Stimulated activated CD4-positive, alpha-beta T cell treated with anti-CD3 and anti-CD28 coated beads, Interleukin-4, amount 100 ng/mL, for 48 hours (primary cell): ENCODE measurements at places on chromosomes 11 and 22.
A peak's percentile ranks its signal among the peaks of the same experiment; 100 is the strongest.

DNA sequence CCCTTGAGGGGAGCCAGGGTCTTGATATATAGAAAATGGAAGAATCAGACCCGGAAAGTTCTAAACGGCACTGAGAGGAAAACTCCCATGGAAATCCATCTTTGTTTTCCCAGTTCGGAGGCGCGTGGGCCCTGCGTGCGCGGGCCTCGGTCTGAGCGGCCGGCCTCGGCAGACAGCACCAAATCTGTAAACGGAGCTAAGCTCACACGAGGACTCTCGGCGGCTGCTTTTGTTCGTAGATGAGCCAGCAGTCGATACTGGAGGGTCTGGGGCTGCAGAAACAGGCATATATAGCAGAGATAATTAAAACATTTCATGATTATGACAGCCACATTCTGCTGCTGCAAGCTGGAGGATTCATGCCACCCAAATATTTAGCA lies 68.5 kb upstream of the PPARA start:
- DNase-seq = no peak

DNA sequence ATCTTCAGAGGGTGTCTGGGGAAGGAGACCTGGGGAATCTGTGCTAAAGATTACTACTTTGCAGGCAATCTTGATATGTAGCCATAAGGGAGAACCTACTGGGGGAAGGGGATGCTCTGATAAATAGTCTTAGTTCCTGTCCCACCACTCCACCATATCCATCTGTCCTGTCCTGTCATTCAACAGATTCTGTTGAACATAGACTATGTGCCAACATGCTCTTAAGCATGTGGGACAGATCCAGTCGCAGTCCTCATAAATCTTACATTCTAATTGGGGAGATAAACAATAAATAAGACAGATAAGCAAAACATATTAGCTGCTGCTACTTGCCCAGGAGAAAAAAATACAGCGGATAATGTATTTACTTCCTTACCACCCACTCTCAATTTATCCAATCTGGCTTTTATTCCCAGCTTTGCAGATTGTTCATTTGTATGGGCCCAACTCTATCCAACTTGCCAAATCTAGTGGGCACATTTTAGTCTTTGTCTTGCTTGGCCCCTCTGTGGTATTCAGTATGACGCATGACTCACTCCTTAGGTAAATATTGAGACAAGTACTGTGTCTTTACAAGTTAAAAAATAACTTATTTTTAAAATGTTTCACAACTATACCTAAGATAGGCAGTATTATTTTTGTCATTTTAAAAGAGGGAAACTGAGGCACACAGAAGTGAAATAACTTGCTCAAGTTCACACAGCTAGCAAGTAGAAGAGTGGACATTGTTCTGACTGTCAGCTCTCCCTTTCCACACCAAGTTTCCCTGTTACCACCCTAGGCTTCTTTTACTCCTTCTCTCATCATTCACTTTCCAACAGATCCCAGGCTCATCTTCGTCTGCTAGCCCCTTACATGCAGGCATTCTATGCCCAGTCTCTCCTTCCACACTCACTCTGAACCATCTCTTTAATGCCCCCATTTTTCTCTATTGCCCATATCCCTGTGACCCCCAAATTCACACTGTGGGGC lies 133.6 kb upstream of the SESN3 start:
- no peak for DNase-seq

DNA sequence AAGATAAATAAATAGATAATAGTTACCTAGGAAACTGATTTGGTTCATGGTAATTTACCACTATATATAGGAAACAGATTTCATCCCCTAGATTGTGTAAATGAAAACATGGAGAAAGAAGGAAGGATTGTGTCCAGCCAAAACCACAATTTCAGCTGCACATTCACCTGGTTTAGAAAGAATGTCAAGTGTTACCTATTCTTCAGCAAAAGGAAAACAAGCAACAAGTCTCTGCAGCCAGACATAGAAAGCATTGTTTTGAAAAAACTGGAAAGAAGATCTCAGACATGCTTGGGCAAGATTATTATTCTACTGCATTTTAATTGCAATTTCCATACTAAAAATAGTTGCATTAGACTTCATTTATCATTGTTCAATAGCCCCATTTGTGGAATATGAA lies 8.8 kb upstream of the BMAL1 start:
- DNase-seq = no peak

- peak; percentile 54 for DNase-seq
These were observed 2.8 kb downstream of the PARVB start for GRCh38 chr22:44026630-44027511.

DNA sequence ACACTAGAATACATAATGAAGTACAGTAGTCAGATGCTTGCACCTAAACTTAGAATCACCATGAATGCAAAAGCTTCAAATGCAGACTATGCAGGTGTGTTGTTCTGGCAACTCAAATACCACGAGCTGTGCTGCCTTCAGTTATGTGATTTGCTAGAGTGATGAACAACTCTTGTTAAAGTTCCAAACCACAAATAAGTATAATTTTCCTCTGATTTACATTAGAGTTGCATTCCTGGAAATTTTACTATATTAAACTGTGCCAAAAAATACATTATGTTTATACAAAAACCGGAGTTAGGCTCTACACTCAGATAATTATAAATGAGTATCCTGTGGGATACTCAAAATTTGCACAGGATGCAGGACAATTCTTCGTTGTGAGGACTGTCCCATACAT lies 3.0 kb downstream of the TMEM218 start:
- no peak for DNase-seq

- DNase-seq = no peak
These were observed 37.2 kb downstream of the CKAP5 start for GRCh38 chr11:46808799-46809431.

DNA sequence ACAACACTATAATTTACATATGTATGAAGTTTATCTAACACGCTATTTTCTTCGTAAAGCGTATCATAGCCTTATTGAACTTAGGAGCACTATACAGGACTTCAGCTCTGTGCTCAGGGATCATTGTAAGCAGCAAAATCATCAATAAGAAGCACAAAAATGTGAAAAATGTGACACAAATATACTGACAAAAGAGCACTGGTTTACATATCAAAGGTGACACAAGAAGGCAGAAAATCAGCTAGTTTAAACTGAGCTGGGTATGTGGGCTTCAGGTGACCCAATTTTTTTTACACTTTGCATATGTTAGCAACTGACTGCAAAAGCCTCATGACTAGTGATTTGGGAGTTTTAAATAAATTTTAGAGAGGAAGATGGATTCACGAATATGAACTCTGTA lies 215.2 kb upstream of the CHORDC1 start:
- no peak for DNase-seq

DNA sequence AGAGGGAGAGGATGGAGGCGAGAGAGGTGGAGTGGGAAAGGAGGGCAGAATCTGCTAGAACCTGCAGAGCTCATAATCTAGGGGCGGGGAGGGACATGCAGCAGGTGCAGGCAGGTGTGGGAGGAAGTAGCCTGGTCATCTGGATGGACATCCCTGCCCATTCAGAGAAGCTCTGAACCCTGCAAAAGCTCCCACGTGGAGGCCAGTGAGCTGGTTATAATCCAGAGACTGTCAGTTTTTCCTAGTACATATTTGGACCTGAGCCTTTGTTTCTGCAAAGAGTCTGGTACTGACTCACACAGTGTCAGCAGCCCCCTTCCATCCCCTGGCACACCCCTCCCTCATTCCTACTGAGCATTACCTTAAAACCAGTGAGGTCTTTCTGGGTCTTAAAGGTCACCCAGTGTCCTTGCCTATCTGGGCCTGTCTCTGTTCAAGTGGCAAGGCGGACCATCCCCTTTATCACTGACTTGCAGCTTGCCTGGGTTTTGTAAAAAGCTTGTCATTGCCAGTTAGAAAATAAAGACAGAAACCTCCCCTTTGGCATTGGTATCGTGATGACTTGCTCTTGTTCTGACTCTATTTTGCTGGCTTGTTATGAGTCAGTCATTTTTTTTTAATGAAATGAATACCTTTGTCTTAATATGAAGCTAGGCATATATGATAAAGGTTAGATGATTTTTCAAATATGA lies 26.1 kb downstream of the PTPRJ start:
- DNase-seq = no peak

DNA sequence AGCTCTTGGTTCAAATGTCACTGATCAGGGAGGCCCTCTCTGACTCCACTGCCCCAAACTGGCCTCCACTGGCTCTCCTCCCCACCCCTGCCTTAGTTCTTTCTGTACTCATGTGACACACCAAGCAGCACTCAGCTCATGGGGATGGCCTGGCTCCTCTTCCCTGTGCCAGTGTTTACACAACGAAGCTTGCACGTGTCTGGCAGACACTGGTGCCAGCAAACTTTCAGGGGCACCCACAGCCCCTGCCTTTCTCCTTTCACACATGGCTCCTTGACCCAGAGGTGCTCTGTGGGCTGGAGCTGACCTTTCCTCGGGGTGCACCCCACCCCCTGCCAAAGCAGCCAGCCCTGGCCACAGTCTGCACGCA lies 37.6 kb upstream of the PARVG start:
- no peak for DNase-seq

DNA sequence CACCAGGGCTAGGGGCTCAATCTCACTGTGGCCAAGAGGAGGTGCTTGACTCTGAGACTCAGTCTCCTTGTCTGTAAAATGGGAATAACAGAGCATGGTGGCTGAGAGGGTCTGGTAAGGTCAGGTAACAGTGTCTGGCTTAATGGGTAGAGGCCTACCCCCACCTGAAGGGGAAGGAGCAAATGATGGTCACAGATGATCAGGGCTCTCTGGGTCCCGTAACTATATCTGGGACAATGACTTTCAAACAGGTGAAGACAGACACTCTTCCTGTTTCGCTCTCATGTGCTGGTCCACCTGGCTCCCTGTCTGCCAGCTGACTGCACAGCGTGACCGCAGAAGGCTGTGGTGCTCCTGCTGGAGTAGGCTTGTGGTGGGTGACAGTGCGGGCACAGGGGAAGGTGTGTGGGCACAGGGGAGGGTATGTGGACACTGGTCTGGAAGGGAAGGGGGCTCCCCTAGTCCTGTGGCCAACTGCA lies 4.0 kb downstream of the A4GALT start:
- DNase-seq = no peak

GRCh38 chr22:48574776-48575617 lies 1252.7 kb downstream of the BRD1 start:
- DNase-seq = peak; percentile 25

DNA sequence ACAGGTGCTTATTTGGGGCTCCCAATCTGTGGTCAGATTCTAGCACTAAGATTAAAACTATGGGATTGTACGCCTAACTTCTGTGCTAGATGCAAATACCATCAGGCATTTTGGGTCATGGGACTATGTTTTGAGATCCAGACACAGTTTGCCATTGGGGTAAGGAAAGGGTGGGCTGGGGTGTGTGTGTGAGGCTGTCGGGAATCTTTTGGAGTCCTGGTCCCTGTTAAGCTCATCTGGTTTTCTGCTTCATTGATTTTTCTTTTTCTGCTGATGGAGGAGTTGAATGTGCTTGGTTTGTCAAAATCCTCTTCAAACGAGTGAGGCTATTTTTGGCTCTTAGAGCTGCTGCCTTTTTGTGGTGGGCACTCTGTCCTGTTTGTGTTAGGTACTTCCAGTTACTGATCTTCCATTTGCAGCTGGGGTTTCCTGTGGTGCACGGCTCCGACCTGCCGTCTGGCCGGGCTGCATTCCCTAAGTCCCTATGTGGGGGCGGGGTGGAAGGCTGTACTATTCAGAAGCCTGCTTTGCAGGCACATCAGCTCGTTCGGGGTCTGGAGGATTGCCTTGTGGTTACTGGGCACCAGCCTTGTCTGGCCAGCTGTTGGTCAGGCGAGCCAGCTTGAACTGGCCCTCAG lies 2.9 kb downstream of the BCR start:
- DNase-seq = no peak

GRCh38 chr11:125083312-125084056 lies 20.4 kb downstream of the SLC37A2 start:
- DNase-seq = no peak
